OCI-LY7 (cell line): ENCODE measurements at places on chromosomes 4 and X.
A peak's percentile ranks its signal among the peaks of the same experiment; 100 is the strongest.

DNA sequence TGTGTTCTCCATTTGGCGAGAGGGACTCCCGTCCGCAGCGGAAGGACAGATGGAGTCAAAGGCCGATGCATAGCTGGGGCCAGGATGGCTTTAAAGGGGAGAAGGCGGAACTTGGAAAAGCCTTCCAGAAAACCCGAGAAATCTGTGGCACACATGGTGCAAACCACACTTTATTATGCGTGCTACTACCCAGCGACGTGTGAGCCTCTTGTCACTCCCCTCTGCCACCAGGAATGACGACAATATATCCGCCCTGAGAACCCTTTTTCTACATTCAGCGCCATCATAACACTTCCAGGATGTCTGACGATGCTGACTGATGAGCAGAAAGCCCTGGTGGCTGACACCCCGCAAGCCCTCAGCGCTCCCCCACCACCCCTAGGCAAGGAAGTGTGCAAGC, 689 bp upstream of the DCHS2 start:
- DNase-seq, result no peak

GRCh38 chrX:124030520-124030919, 69.0 kb downstream of the STAG2 start:
- no peak for DNase-seq

- DNase-seq, result no peak
Observed at GRCh38 chrX:134026565-134027311, 41.3 kb upstream of the GPC3 start.

DNA sequence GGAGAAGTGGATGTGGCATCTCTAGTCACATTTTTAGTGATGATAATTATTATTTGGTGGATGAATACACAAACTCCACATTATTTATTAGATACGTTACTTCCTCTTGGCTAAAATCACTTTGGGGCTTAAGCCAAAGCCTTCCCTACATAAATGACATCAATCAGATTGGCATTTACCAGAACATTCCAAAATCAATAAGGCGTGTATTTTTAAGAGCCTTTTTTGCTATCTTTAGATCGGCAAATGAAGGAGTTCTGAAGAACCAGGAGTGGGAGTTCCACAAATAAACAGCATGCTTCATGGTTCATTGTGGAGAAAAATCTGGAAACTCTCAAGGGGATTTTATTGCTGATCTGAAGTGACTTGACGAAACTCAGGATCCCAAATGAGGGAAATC, 89.7 kb downstream of the AMELX start:
- no peak for DNase-seq

GRCh38 chr4:78638337-78639172, 87.0 kb downstream of the ANXA3 start:
- peak; percentile 51 for DNase-seq

- DNase-seq, result no peak
Observed at GRCh38 chr4:174275101-174275500, 8.4 kb downstream of the FBXO8 start.

- no peak for DNase-seq
Observed at GRCh38 chr4:5892323-5893003, 423 bp downstream of the CRMP1 start.

DNA sequence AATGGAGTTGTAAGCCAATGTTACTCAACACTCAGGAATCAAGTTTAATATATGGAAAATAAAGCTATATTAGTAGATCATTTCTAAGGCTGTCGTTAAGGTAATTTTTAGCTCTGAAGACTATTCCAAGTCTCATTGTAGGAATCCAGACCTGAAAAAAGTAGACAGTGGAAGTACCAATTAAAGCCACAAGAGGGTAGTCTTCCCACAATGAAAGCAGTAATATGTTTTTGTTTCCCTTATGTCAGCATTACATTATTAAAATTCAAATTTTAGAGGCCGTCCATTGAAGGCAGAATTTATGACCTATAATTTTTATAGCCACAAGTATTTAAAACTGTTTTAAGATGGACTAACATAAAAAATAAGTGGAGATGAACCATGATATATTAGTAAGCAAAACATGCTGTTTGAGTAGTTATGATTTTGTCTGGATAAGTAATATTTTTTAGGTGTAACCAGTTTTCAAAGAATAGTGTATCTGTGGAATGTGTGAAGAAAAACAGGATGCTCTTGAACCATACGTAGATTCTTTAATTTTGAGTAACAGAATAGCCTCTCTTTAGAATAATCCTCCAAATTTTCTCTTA, 372.6 kb upstream of the TECRL start:
- DNase-seq, result peak; percentile 8

DNA sequence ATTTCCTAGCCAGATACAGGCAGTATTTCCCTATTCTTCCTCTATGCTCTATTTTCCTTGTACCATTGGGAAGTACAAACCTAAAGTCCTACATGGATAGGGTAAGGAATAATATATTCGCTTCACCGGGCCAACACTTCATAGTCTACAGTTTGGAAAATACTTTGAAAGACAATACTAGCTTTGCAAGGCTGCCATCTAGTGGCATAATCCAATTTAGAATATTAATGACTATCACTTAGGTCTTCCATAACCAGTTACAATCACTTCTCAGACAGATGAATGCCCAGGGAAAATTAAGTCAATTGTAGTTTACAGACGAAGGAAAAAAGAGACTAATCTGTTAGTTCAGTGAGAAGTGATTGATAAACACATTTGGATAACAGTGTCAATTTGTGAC, 141.0 kb upstream of the FAM47C start:
- DNase-seq, result peak; percentile 16

GRCh38 chrX:136165406-136165805, 18.1 kb downstream of the FHL1 start:
- no peak for DNase-seq

DNA sequence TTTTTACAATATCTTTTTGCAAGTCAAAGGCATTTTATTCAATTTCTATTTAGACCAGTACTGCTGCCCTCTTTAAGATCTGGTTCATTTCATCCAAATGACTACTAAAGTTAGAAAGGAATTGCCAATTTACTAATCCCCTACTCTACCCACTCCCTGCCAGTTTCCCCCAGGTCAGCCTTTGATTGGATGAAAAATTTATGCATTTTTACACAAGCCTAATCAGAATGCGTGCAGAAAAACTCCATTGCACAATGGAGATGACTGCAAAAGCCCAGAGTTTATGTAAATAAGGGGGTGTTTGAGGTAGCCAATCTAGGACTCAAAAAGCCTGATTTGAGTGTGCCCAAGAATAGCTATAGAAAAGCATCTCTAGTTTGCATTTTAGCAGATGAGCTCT, 310.6 kb downstream of the PABPC4L start:
- DNase-seq, result no peak

GRCh38 chrX:13518126-13518525, 51.3 kb upstream of the EGFL6 start:
- DNase-seq, result no peak
